K562 (cell line): ENCODE measurements at places on chromosomes 4 and X.

DNA sequence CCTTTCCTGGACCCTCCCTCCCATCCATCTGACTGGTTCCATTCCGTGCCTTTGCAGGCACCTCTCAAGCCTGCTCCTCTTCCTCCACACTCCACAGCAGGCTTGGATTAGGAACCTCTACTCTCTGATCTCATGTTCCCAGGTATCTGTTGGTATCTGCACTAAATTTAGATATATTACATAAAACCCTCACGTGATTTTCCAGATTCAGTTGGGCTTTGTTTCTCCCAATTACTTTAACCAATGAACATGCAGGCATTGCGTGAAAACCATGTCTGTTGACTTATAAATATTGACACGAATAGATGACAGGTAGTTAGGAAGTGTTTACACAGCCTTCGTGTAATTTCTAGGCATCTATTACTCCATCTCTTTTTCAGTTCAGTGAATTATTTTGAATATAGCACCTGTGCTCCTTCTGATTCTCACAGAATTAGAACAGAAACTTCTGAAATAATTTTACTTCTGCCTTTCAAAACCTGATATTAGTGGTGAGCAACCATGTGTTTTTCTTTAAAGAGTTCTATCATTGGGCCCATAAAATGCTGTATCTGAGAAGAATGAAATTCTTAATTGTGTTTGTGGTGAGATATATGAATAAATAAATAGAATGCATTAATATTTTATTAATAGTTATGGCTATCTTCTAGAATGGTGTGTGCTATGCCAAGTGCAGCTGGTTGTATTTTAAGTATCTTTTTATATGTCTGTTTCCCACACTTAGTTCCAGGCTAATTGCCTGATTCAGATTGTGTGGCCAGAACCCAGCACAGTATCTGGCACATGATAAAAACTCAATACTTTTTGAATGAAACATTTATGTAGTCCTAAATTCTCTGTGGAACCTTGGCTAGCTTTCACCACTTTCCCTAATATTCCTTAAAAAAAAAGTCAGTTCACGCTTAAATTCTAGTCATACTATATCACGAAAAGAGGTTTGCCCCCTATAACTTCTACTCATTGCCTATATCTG, 304.8 kb downstream of the QDPR start:
- no peak for DNase-seq

DNA sequence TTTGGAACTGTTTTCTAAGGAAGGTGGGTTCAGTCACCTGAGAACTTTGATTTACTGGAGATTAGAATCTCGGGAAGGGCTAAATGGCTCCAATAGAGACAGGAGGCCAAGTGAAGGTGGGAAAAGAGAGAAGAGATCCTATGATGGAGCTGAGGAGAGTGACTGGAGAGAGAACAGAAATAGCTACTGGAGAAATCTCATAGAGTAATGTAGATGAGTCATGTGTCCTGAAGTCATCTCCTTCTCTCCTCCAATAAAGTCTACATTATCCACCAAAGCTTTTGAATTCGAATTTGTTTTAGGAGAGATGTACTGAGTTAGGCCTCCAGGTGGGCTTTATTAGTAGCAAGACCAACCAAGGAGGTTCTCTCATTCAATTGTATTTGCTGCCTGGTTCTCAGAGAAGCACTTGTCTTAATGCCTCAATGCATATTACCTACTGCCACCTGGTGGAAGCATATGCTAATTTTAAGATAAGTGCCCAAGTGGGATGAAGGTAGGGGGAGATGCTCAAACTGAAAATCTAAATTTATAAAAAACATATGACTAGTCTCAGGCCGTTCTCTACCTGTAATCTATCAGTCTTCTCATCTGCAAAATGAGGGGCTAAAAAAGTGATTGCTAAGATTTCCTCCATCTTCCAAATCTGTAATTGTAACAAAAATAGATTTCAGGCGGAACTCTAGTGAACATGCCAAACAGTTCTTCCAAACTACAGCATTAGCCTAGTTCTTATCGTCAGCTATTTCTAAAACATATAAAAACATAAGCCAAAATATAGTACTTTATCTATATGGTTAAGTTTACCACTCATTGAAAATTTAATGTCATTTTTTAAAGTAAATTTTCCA, 24.4 kb downstream of the TXK start:
- DNase-seq: no peak

DNA sequence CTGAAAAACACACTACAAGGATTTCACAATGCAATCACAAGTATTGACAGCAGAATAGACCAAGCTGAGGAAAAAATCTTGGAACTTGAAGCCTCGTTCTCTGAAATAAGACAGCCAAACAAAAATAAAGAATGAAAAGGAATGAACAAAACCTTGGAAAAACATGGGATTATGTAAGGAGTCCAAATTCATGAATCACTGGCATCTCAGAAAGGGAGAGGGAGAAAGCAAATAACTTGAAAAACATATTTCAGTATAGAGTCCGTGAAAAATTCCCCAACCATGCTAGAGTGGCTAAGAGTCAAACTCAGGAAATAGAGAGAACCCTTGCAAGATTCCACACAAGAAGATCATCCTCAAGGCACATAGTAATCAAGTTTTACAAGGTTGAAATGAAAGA, 178.5 kb upstream of the CTSO start:
- DNase-seq: no peak

- no peak for DNase-seq
Observed at GRCh38 chrX:2316534-2316933, 184.2 kb downstream of the DHRSX start.

- DNase-seq: no peak
Observed at GRCh38 chrX:112808007-112808406, 32.6 kb downstream of the AMOT start.

DNA sequence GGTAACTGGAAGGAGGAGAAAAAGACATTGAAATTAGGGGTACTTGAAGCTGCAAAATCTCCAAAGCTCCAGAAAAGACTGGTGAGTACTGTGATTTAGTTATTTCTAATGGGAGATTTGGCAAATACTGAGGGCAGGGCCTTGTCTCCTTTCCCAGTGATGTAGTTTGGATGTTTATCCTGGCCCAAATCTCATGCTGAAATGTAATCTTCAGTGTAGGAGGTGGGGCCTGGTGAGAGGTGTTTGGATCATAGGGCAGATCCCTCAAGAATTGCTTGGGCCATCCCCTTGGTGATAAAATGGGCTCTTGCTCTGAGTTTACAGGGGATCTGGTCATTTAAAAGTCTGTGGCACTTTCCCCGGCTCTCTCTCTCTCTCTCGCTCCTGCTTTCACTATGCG, 33.1 kb upstream of the GK start:
- DNase-seq: no peak
